ENCODE measurements at places on chromosomes 2 and 18.

- DNase-seq: no peak
Observed at GRCh38 chr18:32891130-32891529, 118.3 kb upstream of the KLHL14 start.

- no peak for DNase-seq
Observed at GRCh38 chr18:6659963-6660725, 69.4 kb upstream of the ARHGAP28 start.

DNA sequence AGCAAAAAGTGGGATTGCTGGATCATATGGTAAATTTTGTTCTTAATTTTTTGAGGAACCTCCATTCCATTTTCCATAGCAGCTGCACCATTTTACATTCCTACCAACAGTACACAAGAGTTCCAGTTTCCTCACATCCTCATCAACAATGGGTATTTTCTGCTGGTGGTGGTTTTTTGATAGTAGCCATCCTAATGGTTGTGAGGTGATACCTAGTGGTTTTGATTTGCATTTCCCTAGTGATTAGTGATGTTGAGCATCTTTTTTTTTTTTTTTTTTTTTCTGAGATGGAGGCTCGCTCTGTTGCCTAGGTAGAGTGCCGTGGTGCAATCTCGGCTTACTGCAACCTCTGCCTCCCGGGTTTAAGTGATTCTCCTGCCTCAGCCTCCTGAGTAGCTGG is 30.5 kb downstream of the METTL21A start:
- DNase-seq: no peak

- no peak for DNase-seq
Observed at GRCh38 chr18:12085136-12085535, 8.5 kb upstream of the ANKRD62 start.

GRCh38 chr2:65072181-65072970 is 16.2 kb downstream of the CEP68 start:
- no peak for DNase-seq

- DNase-seq: no peak
Observed at GRCh38 chr2:11877764-11878163, 131.3 kb downstream of the LPIN1 start.

DNA sequence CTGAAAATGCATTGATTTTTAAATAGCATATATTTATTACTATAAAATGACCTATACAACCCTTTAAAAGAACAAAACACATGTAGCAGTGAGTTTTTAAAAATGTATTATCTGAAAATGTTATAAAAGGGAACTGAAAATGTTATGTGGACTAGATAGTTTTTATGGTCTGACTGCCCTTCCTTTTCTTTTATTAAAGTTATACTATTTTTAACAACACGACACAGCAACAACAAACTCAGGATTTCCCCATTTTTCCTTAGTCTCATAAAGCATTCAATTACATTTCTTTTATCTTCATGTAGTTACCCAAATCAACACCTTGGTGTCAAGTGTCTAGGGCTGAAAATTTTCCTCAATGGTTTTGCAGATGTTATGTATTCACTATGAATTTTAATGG is 132.8 kb upstream of the TMEFF2 start:
- no peak for DNase-seq

DNA sequence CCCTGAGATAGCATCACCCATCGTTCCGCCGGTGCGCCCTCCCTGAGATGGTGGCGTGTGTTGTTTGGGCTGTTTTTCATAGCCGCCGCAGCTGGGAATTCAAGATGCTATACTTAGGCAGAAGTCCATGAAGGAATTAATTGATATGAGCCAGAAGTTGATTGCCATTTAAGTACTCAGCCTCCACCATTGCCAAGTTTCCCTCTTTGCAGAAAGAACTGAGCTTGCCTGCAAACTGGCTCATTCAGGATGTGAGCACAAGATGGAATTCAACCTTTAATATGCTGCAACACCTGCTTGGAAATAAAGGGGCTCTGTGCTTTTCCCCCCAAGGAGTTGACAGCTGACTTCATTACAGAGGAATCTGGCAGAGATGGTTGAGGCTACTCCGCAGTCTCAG is 295.5 kb downstream of the ZNF521 start:
- DNase-seq: no peak
